Dorsolateral prefrontal cortex (tissue), 122 donors: ENCODE measurements at places on chromosomes 16 and 17.

GRCh38 chr17:2204393-2204792 lies 99.2 kb downstream of the SMG6 start:
- no peak for DNase-seq

- DNase-seq, result no peak
Measured at GRCh38 chr17:32956240-32956970, 28.5 kb downstream of the TMEM98 start.

DNA sequence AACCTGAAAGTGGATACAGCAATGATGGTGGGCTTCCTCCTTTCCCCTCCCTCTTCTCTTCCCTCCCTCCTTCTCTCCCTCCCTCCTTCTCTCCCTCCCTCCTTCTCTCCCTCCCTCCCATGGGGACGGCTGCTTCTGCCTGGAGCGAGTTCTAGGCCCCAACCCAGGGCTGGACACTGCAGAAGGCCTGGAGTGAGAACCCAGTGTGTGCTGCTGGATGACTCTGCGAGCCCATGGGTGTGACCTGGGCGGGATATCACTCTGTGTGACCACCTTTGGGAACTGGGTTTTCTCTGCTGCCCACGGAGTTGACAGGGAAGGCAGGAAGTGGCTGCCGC lies 242.6 kb upstream of the GSE1 start:
- DNase-seq, result no peak

DNA sequence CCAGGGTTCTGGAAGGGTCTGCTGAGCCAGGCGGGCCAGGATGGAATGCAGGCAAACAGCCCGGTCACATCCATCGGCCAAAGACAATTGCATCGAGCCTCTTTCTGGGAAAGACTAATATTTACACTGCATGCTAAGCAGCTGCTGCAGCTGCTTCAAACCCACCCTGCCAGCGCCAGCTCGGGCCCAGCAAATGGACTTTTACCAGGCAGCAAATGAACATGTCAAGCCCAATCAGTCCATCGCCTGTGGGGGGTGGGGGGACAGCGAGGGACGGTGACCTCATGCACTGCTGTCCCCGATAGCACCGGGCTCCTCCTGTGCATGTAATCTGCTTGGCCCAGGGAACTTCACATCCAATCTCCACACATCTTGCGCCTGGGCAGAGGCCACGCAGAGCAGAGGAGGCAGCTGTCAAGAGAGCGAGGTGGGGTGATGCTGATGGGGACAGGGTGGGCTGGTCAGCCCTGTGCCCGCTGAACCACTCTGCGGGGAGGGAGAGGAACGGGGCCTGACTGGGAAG lies 39.4 kb upstream of the CDH5 start:
- DNase-seq, result peak; percentile 62
